CD4-positive, alpha-beta T cell (primary cell): ENCODE measurements at places on chromosomes 2 and 18.

DNA sequence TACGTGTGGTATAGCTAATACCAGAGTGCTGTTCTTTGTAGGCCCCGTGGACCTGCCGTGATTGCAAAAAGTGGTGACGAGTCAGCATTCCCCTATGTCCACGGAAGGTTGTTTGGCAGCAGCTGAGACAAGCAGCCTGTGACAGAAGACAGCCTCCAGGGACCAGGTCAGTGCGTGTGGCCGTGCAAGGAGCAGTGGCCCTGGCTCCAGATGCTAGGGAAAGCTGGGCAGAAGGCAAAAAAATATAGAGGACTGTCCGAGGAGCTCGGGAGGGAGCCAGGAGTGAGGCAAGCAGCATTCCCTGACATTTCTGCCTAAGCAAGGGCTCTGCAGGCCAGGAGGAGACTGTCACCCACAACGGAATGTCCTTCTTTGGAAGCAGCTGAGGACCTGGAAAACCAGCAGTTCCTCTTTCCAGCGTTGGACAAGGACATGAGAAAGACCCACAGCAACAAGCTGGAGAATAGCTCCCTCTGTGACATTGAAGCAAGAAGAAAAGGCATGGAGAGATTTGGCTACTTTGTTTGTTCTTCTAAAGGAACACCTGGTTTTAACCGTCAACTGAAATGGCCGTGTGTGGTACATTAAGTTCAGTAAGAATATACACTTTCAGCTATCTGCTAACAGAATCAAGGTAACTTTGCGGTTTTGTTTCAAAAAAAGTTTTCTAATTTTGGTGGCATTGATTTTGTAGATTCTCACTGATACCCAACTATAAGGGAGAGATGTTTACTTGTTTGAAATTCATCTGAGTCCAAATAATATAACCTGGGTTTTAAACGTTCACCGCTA is 58.3 kb downstream of the NPAS2 start:
- H3K4me3 ChIP-seq = no peak overlapping the region
- no peaks in the 10 kb centered on the region for H3K36me3 ChIP-seq
- no peak overlapping the region for H3K27ac ChIP-seq
- H3K27me3 ChIP-seq = no peaks in the 10 kb centered on the region
- DNase-seq = no peak
- H3K4me1 ChIP-seq = peaks cover 12% of the 10 kb centered on the region

DNA sequence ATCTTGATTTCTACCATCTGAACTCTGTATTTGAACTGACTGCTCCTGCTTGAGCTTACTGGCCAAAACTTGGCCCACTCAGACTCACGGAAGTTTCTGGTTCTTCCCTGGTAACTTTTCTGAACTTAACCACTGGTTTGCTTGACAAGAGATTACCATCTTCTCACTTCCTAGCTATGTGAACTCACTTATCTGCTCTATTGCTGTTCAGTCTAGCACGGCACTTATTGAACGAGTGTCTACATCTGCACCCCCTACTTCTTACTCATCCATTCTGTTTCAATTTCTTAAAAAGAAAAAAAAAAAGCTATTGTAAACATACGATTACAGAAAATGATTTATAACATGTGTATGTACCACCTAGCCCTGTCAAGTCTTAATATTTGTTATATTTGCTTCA is 9.0 kb downstream of the CKAP2L start:
- no peak overlapping the region for H3K27ac ChIP-seq
- H3K4me3 ChIP-seq = no peak overlapping the region
- DNase-seq = no peak
- H3K4me1 ChIP-seq = peaks cover 3% of the 10 kb centered on the region

- no peaks in the 10 kb centered on the region for H3K36me3 ChIP-seq
- H3K27me3 ChIP-seq = no peaks in the 10 kb centered on the region
- no peak for DNase-seq
- no peak overlapping the region for H3K27ac ChIP-seq
- H3K4me3 ChIP-seq = no peak overlapping the region
Observed at GRCh38 chr2:104755026-104755878, 98.7 kb upstream of the POU3F3 start.

GRCh38 chr2:179344970-179345369 is 80.3 kb upstream of the SESTD1 start:
- no peak for DNase-seq
- H3K4me3 ChIP-seq = no peak overlapping the region
- no peaks in the 10 kb centered on the region for H3K36me3 ChIP-seq
- H3K27ac ChIP-seq = no peak overlapping the region
- H3K4me1 ChIP-seq = no peaks in the 10 kb centered on the region
- no peaks in the 10 kb centered on the region for H3K27me3 ChIP-seq

DNA sequence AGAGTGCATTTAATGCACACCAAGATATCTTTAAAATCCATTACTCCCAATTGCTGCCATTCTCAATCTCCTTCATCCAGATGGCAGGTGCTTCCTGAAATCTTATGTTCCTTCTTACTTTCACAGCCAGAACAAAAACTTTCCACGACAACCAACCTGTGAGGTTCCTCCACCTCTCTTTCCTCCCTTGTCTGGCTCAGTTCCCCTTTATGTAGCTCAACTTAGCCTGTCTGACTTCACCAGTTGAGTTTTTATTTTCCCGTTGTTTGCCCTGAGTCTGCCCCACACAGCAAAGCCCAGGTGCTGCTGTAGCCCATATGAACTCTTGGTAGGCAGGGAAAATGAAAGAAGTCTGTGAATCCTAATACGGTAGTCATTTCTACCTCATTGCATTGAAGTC is 112.5 kb downstream of the MREG start:
- no peak overlapping the region for H3K4me3 ChIP-seq
- peak; percentile 21 for DNase-seq
- no peaks in the 10 kb centered on the region for H3K4me1 ChIP-seq
- H3K36me3 ChIP-seq = no peaks in the 10 kb centered on the region
- no peaks in the 10 kb centered on the region for H3K27me3 ChIP-seq
- no peak overlapping the region for H3K27ac ChIP-seq

DNA sequence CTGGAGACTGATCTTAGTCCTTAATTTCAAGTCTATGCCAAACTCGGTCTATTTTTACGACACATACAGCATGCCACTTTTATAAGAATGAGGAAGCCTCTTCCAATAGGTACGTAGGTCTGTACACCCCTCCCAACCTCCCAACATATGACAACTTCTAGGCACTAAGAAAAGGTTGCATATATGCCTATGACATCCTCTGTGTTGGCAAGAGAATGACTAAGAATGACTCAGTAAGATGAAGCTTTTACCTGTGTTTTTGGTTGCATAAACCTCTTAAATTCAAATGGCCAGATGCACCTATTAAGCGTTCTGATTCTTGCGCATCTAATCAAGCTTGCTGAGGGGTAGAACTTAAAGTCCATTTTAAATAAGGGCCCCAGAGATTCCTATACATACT is 586.4 kb upstream of the ZEB2 start:
- DNase-seq = no peak
- H3K36me3 ChIP-seq = no peaks in the 10 kb centered on the region
- no peaks in the 10 kb centered on the region for H3K4me1 ChIP-seq
- H3K27ac ChIP-seq = no peak overlapping the region
- no peak overlapping the region for H3K4me3 ChIP-seq
- H3K27me3 ChIP-seq = no peaks in the 10 kb centered on the region
